Activated effector memory CD4-positive, alpha-beta T cell treated with anti-CD3 and anti-CD28 coated beads, Interleukin-2, amount 50 U/mL, for 16 hours (primary cell): ENCODE measurements at places on chromosomes 3 and 15.

- DNase-seq, result no peak
These were observed 20.7 kb downstream of the DUOX1 start for GRCh38 chr15:45150481-45150880.

GRCh38 chr15:70299931-70300869 is 202.5 kb upstream of the TLE3 start:
- DNase-seq, result peak; percentile 87

DNA sequence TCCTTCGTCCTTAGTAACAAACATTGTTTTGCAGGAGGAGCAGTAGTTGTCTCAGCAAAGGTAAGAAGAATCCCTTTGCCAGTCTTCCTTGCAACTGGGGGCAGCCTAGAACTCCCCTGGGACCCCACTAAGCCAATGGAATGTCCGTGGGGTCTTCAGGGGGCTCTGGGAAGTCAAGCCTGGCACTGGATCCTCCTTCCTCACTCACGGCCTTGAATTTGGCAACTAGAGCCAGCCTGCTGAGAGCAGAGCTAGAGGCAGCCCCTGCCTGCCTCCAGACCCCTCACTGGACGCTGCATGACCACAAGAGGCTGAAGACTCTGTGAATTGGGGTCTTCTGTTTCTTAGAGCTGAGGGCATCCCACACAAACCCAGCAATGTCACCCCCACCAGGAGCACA is 18.6 kb upstream of the PRR23E start:
- no peak for DNase-seq

DNA sequence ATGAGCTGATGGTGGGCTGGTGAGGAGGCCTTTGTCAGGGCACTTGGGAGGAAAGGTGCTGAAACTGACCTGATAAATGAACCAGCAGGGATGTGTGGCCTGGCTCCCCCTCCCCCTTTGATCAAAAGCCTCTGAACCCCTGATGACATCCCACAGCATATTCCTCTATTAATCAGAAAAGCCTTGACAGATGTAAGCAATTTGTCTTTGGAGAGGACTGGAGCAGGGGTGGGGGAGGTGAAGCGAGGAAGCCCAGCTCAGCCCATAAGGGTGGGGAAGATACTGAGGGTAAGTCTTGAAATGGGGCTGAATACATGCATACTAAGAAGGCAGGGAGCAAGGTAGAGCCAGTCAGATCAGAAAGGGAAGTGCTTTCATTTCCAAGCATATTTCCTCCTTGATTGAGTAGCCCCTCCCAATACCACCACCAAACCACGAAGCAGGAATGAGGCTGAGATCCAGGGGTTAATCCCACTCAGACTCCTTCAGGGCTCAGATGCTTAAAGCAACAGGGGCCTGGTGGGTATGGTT is 34.7 kb upstream of the MRPS22 start:
- DNase-seq, result no peak

DNA sequence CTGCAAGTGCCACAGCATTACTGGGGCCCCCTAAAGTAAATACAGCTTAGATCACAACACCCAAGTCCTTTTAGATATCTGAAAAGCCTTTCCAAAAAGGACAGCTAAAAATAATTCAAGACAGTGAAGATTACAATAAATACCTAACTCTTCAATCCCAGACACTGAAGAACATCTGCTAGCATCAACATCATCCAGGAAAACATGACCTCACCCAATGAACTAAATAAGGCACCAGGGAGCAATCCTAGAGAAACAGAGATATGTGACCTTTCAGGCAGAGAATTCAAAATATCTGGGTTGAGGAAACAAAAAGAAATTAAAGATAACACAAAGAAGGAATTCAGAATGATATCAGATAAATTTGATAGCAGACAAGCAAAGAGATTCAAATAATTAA is 71.7 kb upstream of the TTC14 start:
- no peak for DNase-seq

- DNase-seq, result no peak
These were observed 242.5 kb upstream of the TMCO5A start for GRCh38 chr15:37691911-37692310.

- DNase-seq, result no peak
These were observed 42.1 kb upstream of the SLC6A6 start for GRCh38 chr3:14360123-14360881.

- DNase-seq, result no peak
These were observed 100.0 kb downstream of the OXNAD1 start for GRCh38 chr3:16364963-16365362.

- DNase-seq, result no peak
These were observed 25.4 kb downstream of the KIF7 start for GRCh38 chr15:89629829-89630228.

DNA sequence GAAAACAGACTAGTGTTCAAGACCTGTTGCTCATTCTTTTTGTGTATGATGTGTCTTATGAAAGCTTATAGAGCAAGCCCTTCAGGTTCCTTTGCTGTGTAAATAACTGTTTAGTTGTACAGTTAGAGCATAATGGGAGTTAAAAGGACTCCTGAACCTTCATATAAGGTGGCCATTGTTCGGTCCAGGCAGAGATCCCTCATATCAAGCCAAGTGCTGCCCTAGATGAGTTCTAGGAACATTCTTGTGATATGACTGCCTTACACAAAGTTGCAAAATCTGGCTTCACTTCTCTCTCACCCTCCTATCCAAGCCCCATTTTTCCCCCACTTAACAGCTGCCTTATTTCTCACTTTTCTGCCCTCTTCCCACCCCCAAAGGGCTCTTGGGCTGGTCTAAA is 26.9 kb downstream of the GYG1 start:
- DNase-seq, result no peak

DNA sequence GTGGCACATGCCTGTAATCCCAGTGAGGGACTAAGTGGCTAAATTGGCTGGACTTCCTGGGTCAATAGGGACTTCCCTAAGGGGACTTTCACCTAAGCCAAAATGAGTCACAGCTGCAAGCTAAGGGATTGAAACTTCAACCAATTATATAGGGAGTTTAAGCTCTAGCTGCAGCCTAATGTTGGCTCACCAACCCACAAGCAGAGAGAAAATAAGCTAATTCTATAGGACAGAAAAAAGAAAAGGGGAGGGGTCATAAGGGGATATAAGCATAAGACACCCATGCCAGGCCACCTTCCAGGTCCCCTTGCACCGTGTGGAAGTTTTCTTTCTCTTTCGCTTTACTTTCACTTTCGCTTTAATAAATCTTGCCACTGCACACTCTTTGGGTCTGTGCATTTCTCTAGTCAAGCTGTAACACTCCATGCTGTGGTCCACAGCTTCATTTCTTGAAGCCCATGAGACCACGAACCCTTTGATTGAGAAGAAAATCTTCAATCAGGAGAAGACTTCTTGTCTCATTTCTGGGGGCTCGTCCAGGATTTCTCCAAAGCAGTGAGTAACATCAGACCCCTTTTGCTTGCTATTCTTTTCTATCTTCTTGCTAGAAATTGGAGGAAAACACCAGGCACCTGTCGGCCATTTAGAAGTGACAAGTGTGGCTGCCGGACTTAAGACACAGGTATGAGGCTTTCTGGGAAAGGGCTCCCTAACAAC is 192.3 kb downstream of the IGSF11 start:
- no peak for DNase-seq

DNA sequence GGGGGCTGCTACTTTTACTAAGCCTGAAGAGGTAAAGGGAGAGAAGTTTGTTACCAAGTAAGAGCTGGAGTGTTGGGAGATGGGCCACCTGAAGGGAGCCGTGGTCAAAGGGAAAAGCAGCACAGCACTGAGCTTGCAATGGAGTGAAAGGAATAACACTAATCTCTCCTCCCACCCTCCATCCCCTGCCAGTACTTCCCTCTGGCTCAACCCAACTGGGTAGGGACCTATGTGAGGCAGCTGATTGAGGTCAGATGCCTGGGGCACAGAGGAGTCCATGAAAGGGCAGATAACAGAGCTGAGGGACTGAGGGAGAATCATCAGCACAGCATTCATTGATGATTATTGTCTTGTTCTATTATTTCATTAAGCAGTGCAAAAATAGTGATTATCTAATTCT is 212.4 kb upstream of the TBC1D5 start:
- DNase-seq, result no peak

GRCh38 chr15:75961331-75961730 is 50.9 kb downstream of the NRG4 start:
- DNase-seq, result no peak

GRCh38 chr3:115680803-115681345 is 57.6 kb downstream of the GAP43 start:
- no peak for DNase-seq

DNA sequence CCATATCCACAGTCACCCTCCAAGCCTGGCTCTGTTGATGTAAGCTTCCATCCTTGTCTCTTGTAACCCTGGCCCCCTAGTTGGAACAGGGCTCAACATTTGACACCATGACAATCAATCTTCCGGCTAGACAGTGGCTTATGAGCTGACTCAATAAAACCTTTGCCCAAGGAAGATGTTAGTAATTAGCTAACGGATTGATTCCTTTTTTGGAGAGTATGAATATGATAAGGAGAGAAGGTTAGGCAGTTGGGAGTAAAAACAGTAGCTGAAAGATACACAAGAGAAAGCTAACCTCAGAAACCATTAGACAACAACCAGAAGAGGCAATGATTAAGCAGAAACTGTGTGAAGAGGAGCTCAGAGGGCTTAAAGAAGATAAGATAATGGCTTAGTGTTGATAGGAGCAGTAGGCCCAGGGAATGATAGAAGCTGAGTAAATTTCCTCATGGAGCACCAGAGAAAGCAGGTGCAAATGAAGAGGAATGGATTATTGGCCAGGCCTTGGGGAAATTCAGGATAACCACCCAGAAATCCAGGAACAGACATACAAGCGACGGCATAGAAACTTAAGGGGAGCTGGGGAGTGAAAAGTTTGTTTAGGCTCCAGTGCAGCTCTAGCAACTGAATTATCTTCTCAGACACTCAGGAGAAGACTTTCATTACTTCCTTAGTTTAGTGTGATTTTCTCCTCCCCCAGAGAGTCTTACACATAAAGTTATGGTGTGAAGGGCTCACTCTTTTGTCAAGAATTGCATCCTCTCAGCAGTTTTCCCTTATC is 7.8 kb upstream of the RFX7 start:
- DNase-seq, result no peak

GRCh38 chr3:158683230-158683962 is 10.9 kb upstream of the LXN start:
- no peak for DNase-seq

GRCh38 chr15:49382394-49382793 is 40.6 kb upstream of the FGF7 start:
- no peak for DNase-seq

DNA sequence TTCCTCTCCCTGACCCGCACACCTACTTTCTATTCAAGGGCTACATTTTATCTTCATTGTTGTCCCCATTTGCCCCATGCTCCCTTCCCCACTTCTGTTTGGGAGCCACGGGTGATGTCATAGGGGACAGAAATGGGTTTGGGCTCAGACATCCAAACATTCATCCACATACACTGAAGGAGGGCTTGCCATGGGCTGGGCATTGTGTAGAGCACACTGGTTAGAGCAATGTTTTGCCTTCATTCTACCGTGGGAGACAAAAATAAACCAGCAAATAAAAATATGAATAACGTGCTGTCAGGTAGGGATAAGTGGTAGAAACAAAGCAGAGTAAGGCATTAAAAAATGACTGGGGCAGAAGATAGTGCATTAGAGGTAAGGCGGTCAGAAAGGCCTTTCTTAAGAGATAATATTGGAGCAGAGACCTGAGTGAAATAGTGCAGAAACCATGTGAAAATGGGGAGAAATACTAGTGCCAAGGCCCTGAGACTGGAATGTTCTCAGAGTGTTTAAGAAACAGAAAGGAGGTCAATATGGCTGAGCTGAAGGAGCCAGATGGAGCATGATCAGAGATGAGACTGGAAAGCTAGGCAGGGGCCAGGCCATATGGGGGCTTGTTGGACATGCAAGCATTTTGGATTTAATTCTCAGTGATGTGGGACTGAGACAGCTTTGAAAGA is 40.9 kb upstream of the CLSTN2 start:
- no peak for DNase-seq

DNA sequence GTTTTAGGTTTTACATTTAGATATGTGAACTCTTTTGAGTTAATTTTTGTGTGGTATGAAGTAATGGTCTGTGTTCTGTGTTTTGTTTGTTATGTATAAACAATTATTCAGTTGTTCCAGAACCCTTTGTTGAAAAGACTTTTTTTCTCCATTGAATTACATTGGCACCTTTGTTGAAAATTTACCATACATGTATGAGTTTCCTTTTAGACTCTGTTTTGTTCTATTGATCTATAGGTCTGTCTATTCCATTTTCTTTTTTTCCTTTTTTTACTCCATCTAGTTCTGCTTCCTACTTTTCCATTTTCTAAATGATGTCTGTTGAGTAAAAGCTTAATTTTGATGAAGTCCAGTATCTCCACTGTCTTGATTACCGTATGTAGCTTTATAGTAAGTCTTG is 31.4 kb downstream of the ARIH2 start:
- no peak for DNase-seq

- no peak for DNase-seq
These were observed 502 bp downstream of the DPH3 start for GRCh38 chr3:16264174-16264707.
